Pancreas (tissue), 10 donors: ENCODE measurements at places on chromosomes 6 and 20. TPM values are rescaled to one million over a fixed set of nuclear protein-coding genes. Genes with fewer than 3 reads are reported as not detected.
A peak's percentile ranks its signal among the peaks of the same experiment; 100 is the strongest.

DNA sequence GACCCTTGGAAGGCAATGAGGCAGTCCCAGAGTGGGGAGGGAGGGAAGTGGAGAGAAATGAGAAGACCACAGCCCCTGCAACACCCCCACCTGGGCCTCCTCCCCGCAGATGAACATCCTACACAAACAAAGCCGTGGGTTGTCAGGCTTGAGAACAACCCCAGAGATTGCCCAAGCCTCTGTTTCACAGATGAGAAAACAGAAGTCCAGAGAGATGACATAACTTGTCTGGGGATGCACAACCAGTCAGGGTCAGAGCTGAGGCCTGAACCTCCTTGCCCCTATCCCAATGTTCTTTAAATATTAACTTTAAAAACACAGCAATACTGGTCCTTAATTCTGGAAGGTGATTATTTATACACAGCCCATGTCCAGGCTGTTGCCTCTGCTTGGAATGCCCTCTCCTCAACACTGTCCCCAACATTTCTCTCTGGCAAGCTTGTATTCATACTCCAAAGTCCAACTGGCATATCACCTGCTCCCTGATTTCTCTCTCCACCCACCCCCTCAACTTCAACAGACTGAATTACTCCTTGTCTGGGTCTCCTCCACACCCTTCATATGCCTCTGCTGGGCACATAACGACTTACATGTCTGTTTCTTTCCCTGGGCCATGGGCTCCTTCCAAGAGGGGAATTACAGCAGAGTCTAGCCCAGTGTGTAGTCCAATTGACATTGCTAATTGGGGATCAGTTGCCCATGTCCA is 135.5 kb upstream of the LRFN2 start:
- DNase-seq = no peak

Gene PPP1R14C
- 7.3 TPM for polyA plus RNA-seq

DNA sequence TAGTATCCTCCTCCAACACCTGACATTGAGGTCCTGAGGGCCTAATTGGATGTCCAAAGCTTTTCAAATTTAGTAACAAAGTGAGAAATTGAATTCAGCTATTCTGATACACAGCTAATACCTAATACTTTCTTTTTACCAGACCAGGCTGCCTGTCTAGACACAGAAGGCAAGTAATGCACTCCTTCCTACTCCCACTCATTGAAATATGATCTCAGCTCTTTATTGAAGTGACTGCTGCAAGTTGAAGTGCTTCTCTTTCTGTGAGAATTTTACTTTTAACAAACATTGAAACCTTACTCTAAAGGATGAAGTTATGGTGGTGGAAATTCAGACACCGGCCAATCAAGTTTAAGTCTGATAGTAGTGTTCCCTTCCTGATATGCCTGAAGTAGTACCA is 90.8 kb upstream of the OGFRL1 start:
- DNase-seq = no peak

Gene RWDD2A
- 6.2 TPM for polyA plus RNA-seq

GRCh38 chr6:39923394-39923793 is 10.9 kb downstream of the MOCS1 start:
- DNase-seq = peak; percentile 84

DNA sequence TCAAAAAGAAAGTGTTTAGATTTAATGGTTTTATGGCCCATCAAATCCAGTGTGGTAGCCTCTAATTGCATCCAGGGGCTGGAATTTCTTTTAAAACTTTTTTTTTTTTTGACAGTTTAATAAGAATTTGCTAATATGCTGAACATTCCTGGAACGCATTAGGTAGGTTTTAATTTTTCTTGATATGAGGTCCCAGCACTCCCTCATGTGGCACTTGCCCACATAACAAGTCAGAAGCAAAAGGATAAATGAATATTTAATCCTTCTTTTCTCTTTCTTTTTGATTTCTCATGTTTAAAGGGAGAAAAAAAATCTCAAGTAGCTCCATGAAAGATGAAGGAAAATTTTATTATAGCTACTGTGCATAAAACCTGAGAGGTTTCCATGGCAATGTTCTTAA is 13.5 kb downstream of the HAO1 start:
- no peak for DNase-seq

DNA sequence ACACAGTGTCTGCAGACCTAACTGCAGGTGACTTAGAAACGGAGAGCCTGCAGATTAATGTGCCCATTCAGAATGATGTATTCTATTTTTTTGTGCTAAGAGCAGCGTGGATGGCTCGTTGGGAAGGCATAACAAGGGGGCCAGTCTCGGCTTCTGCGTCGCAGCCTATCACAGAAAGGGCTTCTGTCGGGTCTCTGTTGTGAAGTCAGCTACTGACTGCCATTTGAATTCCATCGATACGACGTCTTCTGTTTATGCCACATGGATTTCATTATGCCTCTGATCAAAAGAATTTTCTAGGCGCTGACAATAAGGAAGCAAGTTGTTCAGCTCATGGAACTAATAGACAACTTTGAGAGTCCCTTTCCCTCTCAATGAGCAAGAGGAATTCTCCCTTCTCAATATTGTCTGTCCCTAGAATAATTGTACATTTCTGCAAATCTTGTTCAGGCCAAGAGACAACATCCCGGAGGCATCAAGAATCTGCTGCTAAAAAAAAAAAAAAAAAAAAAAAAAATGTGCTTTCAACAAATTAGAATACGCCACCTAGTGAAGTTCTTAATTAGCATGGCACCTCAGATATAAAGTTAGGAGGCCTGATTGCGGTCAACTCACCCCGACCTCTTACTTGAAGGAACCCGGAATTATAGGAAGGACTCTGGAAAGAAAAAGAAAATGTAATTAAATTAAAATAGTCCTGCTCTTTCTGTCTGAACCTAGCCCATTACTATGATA is 223.9 kb downstream of the TSHZ2 start:
- DNase-seq = no peak

Gene VGLL2
- polyA plus RNA-seq = not detected

DNA sequence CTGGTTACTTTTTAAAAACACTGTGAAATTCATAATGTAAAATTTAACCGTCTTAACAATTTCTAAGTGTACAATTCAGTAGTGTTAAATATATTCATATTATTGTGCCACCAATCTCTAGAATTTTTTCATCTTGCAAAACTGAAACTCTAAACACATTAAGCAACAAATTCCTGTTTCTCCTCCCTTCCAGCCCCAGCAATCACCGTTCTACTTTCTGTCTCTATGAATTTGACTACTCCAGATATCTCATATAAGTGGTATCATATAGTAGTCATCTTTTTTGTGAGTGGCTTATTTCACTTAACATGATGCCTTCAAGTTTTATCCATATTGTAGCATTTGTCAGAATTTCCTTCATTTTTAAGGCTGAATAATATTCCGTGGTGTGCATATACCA is 44.7 kb downstream of the RSPH3 start:
- no peak for DNase-seq

- no peak for DNase-seq
Observed at GRCh38 chr6:166972101-166972500, 15.8 kb upstream of the RNASET2 start.

Gene VPS16
- polyA plus RNA-seq = 69.3 TPM

GRCh38 chr20:63452821-63453523 is 19.5 kb downstream of the KCNQ2 start:
- DNase-seq = no peak

Gene ARMH2
- not detected for polyA plus RNA-seq
